ENCODE measurements at places on chromosomes 5 and 9. TPM values are rescaled to one million over a fixed set of nuclear protein-coding genes. Genes with fewer than 3 reads are reported as not detected.

The EPB41L4A gene
- total RNA-seq = 9.7 TPM

DNA sequence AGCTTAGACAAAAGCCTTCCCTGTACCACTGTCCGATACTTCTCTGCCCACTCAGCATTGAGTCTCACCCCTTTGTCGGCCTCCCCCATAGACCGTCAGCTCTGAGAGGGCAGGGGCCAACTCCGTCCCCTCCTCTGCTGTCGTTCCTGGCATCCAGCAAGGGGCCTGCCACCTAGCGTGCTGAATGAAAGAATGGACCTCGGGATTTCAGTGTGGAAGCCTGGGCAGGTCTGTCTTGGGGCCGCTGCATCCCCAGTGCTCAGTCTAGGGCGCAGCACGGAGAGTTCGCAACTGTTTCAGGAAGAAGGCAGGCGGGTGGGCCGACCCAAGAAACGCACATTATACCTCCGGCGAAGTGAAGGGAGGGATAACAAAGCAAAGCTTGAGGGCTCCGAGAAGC is 1.5 kb upstream of the TOR1B start:
- no peak overlapping the region for H3K27ac ChIP-seq
- H3K4me3 ChIP-seq = no peak overlapping the region
- H3K27me3 ChIP-seq = no peaks in the 10 kb centered on the region
- no peaks in the 10 kb centered on the region for H3K36me3 ChIP-seq
- H3K4me1 ChIP-seq = peaks cover 7% of the 10 kb centered on the region
- DNase-seq = no peak

GRCh38 chr5:158907856-158908255 is 191.9 kb downstream of the EBF1 start:
- no peaks in the 10 kb centered on the region for H3K36me3 ChIP-seq
- no peak overlapping the region for H3K27ac ChIP-seq
- no peak for DNase-seq
- H3K4me3 ChIP-seq = no peak overlapping the region
- no peaks in the 10 kb centered on the region for H3K27me3 ChIP-seq
- peaks cover 23% of the 10 kb centered on the region for H3K4me1 ChIP-seq

The OR1J2 gene
- total RNA-seq = 3.2 TPM

GRCh38 chr9:129999141-129999510 is 43.9 kb downstream of the FNBP1 start:
- H3K27ac ChIP-seq = no peak overlapping the region
- peaks cover 27% of the 10 kb centered on the region for H3K4me1 ChIP-seq
- H3K27me3 ChIP-seq = no peaks in the 10 kb centered on the region
- H3K4me3 ChIP-seq = no peak overlapping the region

The LMX1B gene
- not detected for total RNA-seq

The FCN1 gene
- 2.2 TPM for total RNA-seq

DNA sequence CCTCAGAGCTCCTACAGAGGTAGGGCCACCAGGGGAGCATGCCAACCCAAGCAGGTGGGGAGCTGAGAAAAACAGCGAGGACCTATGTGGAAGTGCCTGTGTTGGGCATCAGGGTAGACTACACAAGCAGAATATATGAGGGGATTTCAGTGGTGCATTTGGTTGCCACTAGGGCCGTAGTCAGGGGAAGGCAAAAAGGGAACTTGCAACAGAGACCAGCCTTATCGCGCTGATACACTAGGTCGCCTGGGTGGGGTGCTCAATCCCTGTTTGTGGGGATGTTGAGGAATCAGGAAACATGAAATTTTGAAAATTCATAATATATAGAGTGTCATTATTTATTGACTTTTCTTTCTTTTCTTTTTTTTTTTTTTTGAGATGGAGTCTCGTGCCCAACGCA is 370.9 kb upstream of the PRR16 start:
- H3K27ac ChIP-seq = no peak overlapping the region
- H3K27me3 ChIP-seq = no peaks in the 10 kb centered on the region
- DNase-seq = no peak
- no peaks in the 10 kb centered on the region for H3K36me3 ChIP-seq

- no peaks in the 10 kb centered on the region for H3K4me1 ChIP-seq
- no peak for DNase-seq
- no peak overlapping the region for H3K4me3 ChIP-seq
- H3K36me3 ChIP-seq = no peaks in the 10 kb centered on the region
- H3K27me3 ChIP-seq = no peaks in the 10 kb centered on the region
- no peak overlapping the region for H3K27ac ChIP-seq
Measured at GRCh38 chr9:105307591-105308130, 63.2 kb downstream of the SLC44A1 start.

GRCh38 chr5:80230269-80230992 is 25.4 kb downstream of the SERINC5 start:
- no peaks in the 10 kb centered on the region for H3K36me3 ChIP-seq
- H3K27me3 ChIP-seq = no peaks in the 10 kb centered on the region
- H3K4me1 ChIP-seq = peaks cover 3% of the 10 kb centered on the region
- no peak overlapping the region for H3K27ac ChIP-seq
- DNase-seq = no peak

The GABBR2 gene
- not detected for total RNA-seq

GRCh38 chr5:157600252-157600651 is 24.7 kb upstream of the ADAM19 start:
- H3K36me3 ChIP-seq = no peaks in the 10 kb centered on the region
- no peak for DNase-seq
- H3K4me1 ChIP-seq = no peaks in the 10 kb centered on the region
- no peak overlapping the region for H3K4me3 ChIP-seq
- no peaks in the 10 kb centered on the region for H3K27me3 ChIP-seq

The ADGRD2 gene
- total RNA-seq = not detected

- H3K4me1 ChIP-seq = no peaks in the 10 kb centered on the region
- no peaks in the 10 kb centered on the region for H3K27me3 ChIP-seq
Measured at GRCh38 chr9:99866398-99866797, 40.1 kb upstream of the STX17 start.

DNA sequence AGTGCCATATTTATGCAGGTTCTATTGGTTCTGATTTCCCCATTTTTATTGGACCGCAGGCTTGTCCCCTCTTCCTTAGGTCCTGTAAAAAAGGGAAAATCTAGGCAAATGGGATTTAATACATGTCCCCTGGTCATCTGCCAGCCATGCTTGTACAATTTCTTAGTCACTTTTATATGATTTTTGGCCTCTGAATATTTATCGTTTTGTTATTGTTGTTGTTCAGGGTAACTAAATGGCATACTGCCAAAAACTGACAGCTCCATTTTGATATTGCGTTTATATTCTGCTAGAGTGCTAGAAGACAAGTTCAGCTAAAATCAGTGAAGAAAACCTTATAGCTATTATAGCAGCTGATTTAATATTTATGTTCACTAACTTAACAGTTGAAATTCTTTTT is 770.2 kb upstream of the FAM174A start:
- H3K36me3 ChIP-seq = no peaks in the 10 kb centered on the region
- DNase-seq = no peak
- H3K4me3 ChIP-seq = no peak overlapping the region
- no peak overlapping the region for H3K27ac ChIP-seq
- no peaks in the 10 kb centered on the region for H3K4me1 ChIP-seq

DNA sequence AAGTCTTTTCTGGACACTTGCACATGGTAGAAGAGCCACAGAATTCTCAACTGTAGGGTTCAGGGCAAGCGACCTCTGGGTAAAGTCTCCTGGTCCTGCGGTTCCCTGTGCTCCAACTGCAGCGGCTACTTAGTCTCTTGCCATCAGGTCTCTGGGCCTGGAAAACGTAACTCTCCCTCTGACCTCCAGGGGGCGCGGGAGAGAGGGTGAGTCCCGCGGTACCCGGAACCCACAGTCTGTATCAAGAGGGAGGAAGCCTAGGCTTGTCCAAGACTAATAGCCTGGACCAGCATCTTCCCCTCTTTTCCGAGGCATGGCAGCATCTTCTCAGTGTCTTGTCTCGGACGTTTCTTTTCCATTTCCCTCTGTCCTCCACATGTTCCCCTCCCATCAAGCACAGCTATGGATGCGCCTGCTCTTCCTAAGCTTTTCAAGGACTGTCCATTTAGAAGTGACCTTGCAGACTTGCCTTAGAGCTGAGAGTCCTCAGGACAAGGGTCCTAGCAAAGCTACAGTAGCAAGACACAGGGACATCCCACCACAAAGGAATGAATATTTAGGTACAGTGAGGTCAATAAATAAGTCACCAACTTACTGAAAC is 59.3 kb downstream of the FSTL4 start:
- no peak overlapping the region for H3K27ac ChIP-seq
- no peaks in the 10 kb centered on the region for H3K36me3 ChIP-seq
- DNase-seq = no peak
- H3K27me3 ChIP-seq = no peaks in the 10 kb centered on the region
- no peaks in the 10 kb centered on the region for H3K4me1 ChIP-seq

- H3K4me1 ChIP-seq = no peaks in the 10 kb centered on the region
- no peaks in the 10 kb centered on the region for H3K27me3 ChIP-seq
- no peak overlapping the region for H3K27ac ChIP-seq
- H3K36me3 ChIP-seq = no peaks in the 10 kb centered on the region
Measured at GRCh38 chr5:68392617-68393016, 177.1 kb downstream of the PIK3R1 start.

GRCh38 chr5:81506378-81506777 is 112.4 kb upstream of the ACOT12 start:
- H3K4me3 ChIP-seq = no peak overlapping the region
- H3K36me3 ChIP-seq = no peaks in the 10 kb centered on the region
- no peak for DNase-seq
- H3K4me1 ChIP-seq = peaks cover 7% of the 10 kb centered on the region

GRCh38 chr9:94703488-94704140 is 22.9 kb upstream of the AOPEP start:
- H3K36me3 ChIP-seq = no peaks in the 10 kb centered on the region
- no peak for DNase-seq
- H3K27me3 ChIP-seq = no peaks in the 10 kb centered on the region
- no peaks in the 10 kb centered on the region for H3K4me1 ChIP-seq
- no peak overlapping the region for H3K27ac ChIP-seq

The NTNG2 gene
- total RNA-seq = 1.2 TPM

- peaks cover 6% of the 10 kb centered on the region for H3K4me1 ChIP-seq
- H3K27ac ChIP-seq = no peak overlapping the region
- H3K4me3 ChIP-seq = no peak overlapping the region
- no peaks in the 10 kb centered on the region for H3K36me3 ChIP-seq
- H3K27me3 ChIP-seq = no peaks in the 10 kb centered on the region
Measured at GRCh38 chr5:172276214-172276613, 7.3 kb downstream of the UBTD2 start.

GRCh38 chr9:81069038-81069795 is 620.1 kb downstream of the TLE1 start:
- DNase-seq = no peak
- H3K36me3 ChIP-seq = no peaks in the 10 kb centered on the region
- no peaks in the 10 kb centered on the region for H3K4me1 ChIP-seq
- H3K27me3 ChIP-seq = no peaks in the 10 kb centered on the region
- no peak overlapping the region for H3K4me3 ChIP-seq
- no peak overlapping the region for H3K27ac ChIP-seq

- no peak for DNase-seq
- no peaks in the 10 kb centered on the region for H3K27me3 ChIP-seq
- H3K27ac ChIP-seq = no peak overlapping the region
- no peaks in the 10 kb centered on the region for H3K4me1 ChIP-seq
- H3K4me3 ChIP-seq = no peak overlapping the region
Measured at GRCh38 chr5:171673328-171673727, 112.3 kb upstream of the SMIM23 start.

DNA sequence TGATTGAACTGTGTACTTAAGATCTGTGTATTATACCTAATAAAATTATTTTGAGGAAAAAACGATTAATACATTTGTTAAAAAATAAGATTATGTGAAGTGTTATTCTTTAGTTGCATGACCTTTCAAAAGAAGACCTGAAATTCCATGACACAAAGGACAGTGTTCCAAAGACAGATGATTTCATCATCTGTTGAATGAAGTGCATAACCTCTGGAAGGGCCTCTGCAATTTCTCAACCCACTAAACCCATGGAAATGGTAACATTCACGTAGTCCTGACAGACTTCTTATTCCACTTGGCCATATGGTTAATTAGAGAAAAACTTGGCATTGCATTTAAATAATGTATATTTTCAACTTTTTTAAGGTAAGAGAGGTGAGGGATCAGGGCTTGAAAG is 167.2 kb upstream of the CTNND2 start:
- no peaks in the 10 kb centered on the region for H3K36me3 ChIP-seq
- no peaks in the 10 kb centered on the region for H3K4me1 ChIP-seq
- no peak overlapping the region for H3K4me3 ChIP-seq
- no peaks in the 10 kb centered on the region for H3K27me3 ChIP-seq
- no peak overlapping the region for H3K27ac ChIP-seq

DNA sequence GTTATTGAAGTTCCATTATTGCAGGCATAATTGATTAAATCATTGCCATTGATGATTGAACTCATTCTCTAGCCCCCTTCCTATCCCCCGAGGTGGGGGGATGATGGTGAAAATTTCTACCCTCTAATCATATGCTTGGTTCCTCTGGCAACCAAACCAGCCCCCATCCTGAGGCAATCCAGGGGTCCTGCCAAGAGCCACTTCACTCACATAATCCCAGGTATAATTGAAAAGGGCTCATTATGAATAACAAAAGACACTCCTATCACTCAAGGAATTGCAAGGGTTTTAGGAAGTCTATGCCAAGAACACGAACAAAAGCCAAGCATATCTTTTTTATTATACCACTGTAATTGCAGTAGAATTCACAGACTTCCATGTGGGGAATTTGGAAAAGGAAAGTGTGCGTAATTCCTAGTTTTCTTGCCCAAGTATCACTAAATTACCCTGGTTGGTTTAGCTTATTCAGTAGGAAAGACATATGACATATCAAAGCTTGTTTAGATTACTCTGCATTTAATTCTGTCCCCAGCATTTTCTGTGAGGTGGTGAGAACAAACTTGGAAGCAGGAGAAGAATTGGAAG is 130.7 kb upstream of the TAF11L2 start:
- no peak overlapping the region for H3K4me3 ChIP-seq
- no peak overlapping the region for H3K27ac ChIP-seq
- H3K27me3 ChIP-seq = no peaks in the 10 kb centered on the region
- H3K36me3 ChIP-seq = no peaks in the 10 kb centered on the region
- no peaks in the 10 kb centered on the region for H3K4me1 ChIP-seq

- no peak overlapping the region for H3K4me3 ChIP-seq
- no peak for DNase-seq
- no peak overlapping the region for H3K27ac ChIP-seq
- no peaks in the 10 kb centered on the region for H3K27me3 ChIP-seq
- H3K4me1 ChIP-seq = peaks cover 13% of the 10 kb centered on the region
Measured at GRCh38 chr5:103295424-103295823, 36.9 kb downstream of the MACIR start.

DNA sequence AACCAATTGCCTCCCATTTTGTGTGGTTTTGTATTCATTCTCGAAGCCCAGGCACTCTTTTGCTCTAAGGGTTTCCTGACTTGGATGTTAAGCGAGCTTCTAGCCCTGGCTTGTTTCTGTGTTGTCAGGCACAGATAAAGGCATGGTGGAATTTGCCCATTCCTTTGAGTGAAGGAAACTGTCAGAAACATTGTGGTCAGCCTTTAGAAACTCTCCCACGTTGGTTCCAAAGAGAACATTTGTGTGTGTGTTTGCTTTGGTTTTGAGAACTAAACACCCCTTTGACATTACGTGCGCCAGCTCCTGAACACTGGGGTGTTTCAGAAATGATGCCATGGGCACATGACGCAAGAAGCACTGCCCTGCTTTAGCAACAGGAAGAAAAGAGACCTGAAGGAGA is 320.9 kb downstream of the NTRK2 start:
- DNase-seq = no peak
- H3K27ac ChIP-seq = no peak overlapping the region
- H3K36me3 ChIP-seq = no peaks in the 10 kb centered on the region
- H3K27me3 ChIP-seq = no peaks in the 10 kb centered on the region
